ENCODE measurements at places on chromosomes 2 and 18.

GRCh38 chr2:181777734-181778133 lies 97.4 kb upstream of the NEUROD1 start:
- DNase-seq: no peak

- DNase-seq: no peak
Observed at GRCh38 chr2:132391378-132391777, 25.2 kb upstream of the GPR39 start.

- no peak for DNase-seq
Observed at GRCh38 chr2:12032398-12032797, 286.0 kb downstream of the LPIN1 start.

DNA sequence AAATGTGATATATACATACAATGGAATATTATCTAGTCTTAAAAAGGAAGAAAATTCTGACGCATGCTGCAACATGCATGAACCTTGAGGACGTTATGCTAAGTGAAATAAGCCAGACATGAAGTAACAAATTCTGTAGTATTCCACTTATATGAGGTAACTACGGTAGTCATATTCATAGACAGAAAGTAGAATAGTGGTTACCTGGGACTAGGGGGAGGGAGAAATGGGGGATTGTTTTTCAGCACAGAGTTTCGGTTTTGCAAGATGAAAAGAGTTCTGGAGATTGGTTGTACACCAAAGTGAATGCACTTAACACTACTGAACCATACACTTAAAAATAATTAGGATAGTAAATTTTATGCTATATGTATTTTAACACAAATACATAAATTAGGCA lies 215.9 kb upstream of the FBXO11 start:
- no peak for DNase-seq
